ENCODE measurements at places on chromosomes 3 and 15.

DNA sequence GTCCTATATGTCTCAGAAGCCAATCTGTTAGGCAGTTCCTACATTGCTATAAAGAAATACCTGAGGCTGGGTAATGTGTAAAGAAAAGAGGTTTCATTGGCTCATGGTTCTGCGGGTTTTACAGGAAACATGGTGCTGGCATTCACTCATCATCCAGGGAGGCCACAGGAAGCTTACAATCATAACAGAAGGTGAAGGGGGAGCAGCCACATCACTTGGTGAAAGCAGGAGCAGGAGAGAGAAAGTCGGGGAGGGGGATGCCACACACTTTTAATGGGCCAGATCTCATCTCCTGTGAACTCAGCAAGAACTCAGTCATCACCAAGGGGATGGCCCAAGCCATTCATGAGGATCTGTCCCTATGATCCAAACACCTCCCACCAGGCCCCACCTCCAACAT, 9.1 kb downstream of the SLC49A4 start:
- no peak for DNase-seq

- DNase-seq: no peak
These were observed 62.2 kb upstream of the MCF2L2 start for GRCh38 chr3:183490653-183491052.

DNA sequence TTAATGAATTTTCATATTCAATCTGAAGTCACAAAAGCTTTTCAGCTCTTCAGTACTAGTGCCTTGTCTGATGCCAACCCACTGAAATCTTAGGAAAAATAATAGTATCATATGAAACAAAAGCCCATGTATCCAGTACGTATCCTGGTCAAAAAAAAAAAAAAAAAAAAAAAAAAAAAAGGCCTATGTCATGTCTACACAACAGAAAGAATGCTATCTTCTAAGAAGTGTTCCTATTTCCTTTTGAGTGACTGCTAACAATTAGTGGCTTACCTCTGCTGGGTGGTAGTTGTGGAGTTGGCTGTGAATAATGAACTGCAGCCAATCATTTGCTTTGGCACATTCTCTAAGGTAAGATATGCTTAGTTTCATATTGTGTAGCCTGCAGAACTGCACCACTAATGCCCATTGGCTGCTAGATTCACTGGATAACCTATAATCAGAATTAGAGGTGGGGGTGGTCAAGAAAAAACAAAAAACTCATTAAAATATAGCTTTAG, 59.6 kb downstream of the EIF3J start:
- DNase-seq: no peak

DNA sequence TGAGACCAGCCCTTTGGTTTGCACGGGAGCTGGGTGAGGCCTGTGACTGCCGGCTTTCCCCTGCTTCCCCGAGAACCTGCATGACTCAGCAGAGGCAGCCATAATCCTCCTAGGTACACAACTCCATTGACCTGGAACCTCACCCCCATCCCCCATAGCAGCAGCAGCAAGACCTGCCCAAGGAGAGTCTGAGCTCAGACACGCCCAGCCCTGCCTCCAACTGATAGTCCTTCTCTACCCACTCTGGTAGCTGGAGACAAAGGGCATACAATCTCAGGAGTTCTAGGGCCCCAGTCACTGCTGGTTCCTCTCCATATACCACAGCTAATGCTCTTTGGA, 141.0 kb upstream of the ARHGEF26 start:
- DNase-seq: no peak

DNA sequence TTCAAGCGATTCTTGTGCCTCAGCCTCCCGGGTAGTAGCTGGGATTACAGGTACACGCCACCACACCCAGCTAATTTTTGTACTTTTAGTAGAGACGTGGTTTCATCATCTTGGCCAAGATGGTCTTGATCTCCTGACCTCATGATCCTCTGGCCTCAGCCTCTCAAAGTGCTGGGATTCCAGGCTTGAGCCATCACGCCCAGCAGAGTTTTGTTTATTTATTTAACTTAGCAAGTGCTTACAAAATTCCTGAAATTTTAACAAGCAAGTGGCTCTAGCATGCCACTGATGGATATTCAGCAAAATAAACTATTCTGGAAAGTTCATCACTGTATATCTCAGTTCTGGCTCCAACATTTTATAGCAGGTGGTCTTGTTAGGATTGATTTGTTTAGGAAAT, 585.9 kb downstream of the OTOL1 start:
- no peak for DNase-seq

GRCh38 chr3:64220161-64220914, 4.9 kb downstream of the PRICKLE2 start:
- DNase-seq: no peak

- no peak for DNase-seq
These were observed 55.2 kb downstream of the UNC13C start for GRCh38 chr15:54033356-54033860.

Measured in stimulated activated naive CD4-positive, alpha-beta T cell treated with Interleukin-2 at 50 U/mL for 16 hours (primary cell).